ENCODE measurements at places on chromosomes 2 and 18. TPM values are rescaled to one million over a fixed set of nuclear protein-coding genes. Genes with fewer than 3 reads are reported as not detected.
A peak's percentile ranks its signal among the peaks of the same experiment; 100 is the strongest.

GRCh38 chr2:88575051-88575450 lies 52.2 kb downstream of the EIF2AK3 start:
- DNase-seq, result no peak

DNA sequence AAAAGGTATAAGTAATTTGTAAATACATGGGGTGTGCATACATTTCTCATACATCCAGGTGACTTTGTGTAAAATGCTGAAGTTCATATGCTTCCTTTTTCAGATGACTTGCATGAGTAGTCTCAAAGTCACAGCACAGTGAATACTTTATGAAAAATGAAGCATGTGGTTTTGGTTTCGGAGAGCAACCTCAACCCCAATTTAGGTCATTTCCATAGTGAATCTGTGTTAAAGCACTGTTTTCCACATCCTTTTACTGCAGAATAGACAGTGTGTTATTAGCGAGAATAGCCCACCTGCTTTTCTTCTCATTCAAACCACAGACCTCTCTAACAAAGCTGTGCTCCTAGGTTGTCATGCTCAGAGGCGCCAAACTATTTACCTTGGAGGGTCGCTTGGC lies 204.4 kb upstream of the RASGRP3 start:
- DNase-seq, result no peak

GRCh38 chr2:239052798-239053665 lies 205.1 kb downstream of the TWIST2 start:
- no peak for DNase-seq

DNA sequence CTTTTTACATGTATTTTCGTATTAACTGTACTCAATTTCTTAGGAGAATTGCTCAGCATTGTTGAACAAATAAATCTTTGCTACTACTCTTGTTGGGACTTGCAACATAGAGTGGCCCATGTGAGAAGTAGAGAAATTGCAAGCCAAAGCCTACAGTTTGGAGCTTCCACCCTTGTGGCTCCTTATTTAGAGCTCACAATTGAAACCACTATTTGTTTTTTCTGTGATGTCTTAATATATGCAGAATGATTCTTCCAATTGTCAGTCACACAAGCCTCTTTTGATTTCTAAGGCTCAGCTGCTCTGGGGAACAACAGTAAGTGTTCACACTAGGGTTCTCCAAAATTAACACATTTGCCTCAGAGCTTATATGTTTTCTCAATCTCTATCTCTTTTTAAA lies 60.2 kb upstream of the GALNT13 start:
- no peak for DNase-seq

GRCh38 chr18:22412176-22412911 lies 5.4 kb downstream of the CTAGE1 start:
- no peak for DNase-seq

- DNase-seq, result no peak
Measured at GRCh38 chr18:34818064-34818463, 108.0 kb downstream of the DTNA start.

Gene SNRNP200
- 231 TPM for total RNA-seq

Gene CD28
- total RNA-seq, result 0.21 TPM

GRCh38 chr18:59093668-59094067 lies 46.0 kb upstream of the SEC11C start:
- no peak for DNase-seq

Gene ZNF521
- 0.15 TPM for total RNA-seq

DNA sequence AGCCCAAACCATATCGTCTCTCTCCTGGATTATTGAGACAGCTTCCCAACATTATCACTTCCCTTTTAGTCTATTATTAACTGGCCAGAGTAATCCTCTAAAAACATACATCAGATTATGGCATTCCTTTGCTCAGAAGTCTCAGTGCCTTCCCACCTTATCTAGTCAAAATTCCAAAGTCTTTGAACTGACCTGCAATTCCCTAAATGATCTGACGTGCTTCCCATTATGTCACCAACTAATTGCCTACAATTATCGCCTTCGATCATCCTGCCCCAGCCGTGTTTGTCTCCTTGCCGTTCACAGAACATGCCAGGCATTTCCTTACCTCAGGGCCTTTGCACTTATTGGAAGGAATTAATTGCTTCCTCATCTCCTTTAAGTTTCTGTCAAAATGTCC lies 332.4 kb downstream of the IRS1 start:
- no peak for DNase-seq

DNA sequence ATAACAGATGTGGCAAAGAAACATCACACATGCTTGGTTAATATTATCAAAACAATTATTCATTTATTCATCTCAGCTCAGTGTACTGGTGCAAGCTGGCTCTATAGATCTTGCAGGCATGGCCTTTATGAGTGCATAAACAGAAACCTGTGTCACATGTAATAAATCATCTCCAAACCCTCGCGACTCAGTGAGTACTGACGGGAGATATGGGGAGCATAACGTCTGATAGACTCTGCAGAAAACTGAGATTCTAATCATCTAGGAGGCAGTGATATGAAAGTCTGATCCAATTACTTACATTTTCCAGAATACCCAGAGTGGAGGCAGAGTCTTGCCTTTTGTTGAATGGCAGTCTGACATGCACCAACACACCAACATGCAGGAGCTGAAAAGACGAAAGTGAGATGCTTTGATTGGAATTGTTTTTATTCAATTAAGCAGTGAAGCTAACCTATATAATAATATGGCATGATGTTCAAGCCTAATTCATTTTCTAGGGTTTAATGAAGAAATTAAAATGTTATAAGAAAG lies 416.8 kb downstream of the RNF144A start:
- DNase-seq, result no peak

- DNase-seq, result no peak
Measured at GRCh38 chr2:71150082-71150816, 19.8 kb downstream of the MPHOSPH10 start.

- DNase-seq, result no peak
Measured at GRCh38 chr2:239721531-239721930, 303.6 kb downstream of the NDUFA10 start.

- DNase-seq, result no peak
Measured at GRCh38 chr2:200604571-200605255, 18.9 kb downstream of the AOX1 start.

Gene ADGRF3
- not detected for total RNA-seq

Gene CDH2
- 42.3 TPM for total RNA-seq

DNA sequence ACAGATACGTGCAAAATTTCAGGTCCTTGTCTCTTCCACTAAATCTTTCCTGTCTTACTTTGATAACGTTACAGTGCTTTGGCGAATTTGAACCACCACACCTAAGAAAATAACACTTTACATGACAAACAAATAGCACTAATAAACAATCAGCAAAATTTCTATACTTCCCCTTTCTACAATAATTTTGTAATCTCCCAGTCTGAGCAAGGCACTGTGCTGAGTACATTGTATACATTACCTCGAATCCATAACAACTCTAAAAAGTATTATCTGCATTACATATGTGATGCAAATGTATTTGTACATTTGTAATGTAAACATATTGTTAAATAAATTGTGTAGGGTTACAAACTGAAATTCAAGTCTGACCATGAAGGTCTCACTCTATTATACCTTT lies 49.9 kb downstream of the RTN4 start:
- DNase-seq, result no peak

Gene SMCHD1
- 40.9 TPM for total RNA-seq

GRCh38 chr2:145460112-145460511 lies 940.2 kb upstream of the ZEB2 start:
- no peak for DNase-seq

GRCh38 chr2:212683346-212684097 lies 144.9 kb upstream of the ERBB4 start:
- DNase-seq, result no peak

DNA sequence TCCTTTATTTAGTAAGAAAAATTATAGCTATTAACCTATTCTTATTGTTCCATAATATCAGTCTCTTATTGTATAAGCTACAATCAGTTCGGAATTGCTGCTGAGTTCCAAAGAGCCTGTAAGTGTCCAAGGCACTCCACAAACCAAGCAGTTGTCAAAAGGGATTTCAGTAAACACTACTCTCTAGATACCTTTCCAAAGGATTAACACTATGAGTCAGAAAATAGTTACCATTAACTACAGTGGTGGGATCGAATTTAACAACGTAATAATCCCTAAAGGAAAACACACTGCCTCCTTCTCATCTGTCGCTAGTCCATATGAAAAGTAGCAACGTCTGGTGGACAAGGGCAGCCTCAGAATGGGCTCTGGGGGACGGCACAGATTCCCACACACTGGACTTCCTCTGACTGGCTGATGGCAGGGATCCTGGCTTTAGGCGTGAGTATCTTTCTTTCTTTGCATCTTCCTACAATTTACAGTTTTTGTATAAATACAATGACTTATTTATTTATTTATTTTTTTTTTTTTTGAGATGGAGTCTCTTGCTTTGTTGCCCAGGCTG lies 8.8 kb downstream of the TGFBRAP1 start:
- DNase-seq, result no peak

DNA sequence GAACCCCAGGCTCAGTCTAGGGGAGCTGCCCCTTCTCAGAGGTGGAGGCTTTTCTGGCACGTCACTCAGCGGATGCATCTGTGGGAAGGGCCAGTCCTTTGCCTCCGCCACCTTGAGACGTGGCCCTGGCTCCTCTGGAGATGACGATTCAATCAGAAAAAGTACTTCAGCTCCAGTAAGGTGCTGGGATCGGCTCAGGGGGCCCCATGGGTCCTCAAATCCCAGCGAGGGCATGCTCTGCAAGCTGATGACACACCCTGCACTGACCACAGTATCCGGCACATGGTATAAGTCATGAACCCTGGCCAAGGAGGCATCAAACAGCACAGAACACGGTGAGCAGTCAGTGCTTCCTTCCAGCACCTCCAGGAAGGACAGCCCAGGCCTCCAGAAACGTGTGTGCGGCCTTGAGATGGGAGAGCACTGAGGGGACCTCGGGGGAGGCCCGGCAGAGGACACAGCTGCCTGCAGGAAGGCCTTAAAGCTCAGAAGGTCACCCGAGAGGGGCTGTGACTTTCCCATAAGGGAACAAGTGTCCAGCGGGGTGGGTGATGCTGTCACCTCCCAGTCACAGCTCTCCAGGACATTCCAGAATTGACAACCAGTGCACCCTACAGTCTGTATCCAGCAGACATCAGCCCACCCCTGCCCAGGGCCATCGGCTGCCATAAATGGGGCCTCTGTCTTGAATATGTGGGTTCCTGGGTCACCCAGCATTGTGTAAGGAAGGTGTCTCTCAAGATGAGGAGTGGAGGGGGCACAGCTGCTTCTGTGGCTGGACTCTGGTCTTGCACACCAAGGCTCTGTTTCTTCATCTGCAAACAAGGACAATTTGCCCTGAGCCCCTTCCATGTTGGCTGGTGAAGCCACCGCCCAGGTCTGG lies 205.8 kb downstream of the NDUFA10 start:
- DNase-seq, result no peak

- no peak for DNase-seq
Measured at GRCh38 chr2:54360055-54360792, 95.9 kb upstream of the SPTBN1 start.

- DNase-seq, result no peak
Measured at GRCh38 chr18:27619090-27619772, 434.1 kb upstream of the CHST9 start.

- DNase-seq, result no peak
Measured at GRCh38 chr18:3879836-3880120, 429.8 kb downstream of the TGIF1 start.

Gene STEAP3
- 44.8 TPM for total RNA-seq

- DNase-seq, result no peak
Measured at GRCh38 chr2:190123956-190124355, 61.4 kb upstream of the MSTN start.

GRCh38 chr2:241070811-241071676 lies 31.0 kb downstream of the MTERF4 start:
- DNase-seq, result no peak

Gene CNDP1
- not detected for total RNA-seq

- no peak for DNase-seq
Measured at GRCh38 chr2:31947871-31948270, 62.9 kb downstream of the MEMO1 start.

DNA sequence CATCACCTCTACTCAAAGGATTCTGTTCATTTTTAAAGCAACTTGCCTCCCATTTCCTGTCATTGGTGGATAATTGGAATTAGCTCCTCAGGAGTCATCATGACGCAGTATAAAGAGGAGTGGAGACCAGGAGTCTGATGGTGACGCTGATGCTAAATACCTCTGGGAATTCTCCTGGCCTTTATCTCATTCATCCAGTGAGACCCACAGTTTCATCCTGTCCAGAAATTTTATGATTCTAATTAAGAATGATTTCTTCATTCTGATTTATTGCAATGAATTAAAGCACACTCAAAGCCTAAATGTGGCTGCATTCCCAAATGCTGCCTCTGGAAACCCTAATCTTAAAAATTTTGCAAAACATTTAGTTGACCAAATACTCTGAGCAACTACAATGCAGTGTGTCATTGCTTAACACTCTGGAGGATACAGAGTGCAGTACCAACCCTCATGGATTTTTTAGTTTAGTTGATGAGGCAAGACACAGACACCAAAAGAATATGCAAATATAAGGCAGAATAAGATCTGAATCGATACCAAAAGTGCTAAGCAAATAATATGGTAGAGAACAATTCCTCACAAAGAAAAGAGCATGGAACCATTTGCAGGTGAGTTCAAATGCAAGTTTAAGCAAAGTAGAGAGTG lies 236.2 kb downstream of the ETAA1 start:
- DNase-seq, result no peak

DNA sequence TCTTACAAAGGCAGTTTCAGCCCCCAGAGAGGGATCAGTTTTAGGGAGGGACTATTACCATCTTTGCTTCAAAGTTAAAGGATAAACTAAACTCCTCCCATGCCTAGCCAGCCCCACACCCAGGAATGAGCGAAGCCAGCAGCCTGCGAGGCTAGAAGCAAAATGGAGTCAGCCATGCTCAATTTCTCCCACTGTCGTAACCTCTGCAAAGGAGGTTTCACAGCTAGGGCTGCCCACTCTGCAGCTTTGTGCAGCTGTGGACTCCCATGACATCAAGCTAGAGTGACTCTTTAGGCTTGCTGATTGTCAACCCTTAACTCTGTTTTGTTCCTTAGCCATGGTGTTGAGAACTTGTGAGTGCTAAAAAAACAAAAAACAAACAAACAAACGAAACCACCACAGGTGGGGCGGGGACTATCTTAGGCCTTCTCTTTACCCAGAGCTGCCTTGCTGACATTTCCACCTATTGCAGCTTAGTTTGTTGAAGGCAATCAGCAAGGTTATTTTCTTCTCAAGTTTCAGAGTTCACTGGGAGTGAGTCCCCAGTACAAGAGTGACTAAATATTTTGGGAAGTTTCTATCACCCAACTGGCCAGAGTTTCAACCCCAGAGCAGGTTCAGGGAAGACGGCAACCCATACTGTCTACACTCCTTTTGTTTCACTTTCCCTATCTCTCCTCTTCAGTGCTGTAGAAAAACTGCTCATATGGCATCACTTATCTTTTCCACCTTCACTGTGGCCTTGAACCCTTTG lies 592.1 kb downstream of the XIRP2 start:
- peak; percentile 15 for DNase-seq

Gene CYS1
- total RNA-seq, result 20.4 TPM

Gene NCKAP1
- total RNA-seq, result 174 TPM

Data from Panc1 (cell line).